ENCODE measurements at places on chromosomes 3 and 15.

DNA sequence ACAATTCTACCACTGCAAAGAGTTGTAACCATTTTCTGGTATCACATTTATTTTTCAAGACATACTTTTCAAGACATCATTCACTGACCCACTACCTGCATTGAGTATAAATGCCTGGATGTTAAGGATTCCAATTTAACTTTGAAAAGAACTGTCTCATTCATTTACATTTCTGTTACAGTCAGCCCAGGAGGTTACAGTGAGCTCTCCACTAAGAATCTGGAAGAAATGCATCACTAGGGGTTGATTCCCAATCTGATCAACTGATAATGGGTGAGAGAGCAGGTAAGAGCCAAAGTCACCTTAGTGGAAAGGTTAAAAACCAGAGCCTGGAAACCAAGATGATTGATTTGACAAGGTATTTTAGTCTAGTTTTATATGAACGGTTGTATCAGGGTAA, 81.0 kb downstream of the HHLA2 start:
- DNase-seq: no peak

- no peak for DNase-seq
Observed at GRCh38 chr15:65033659-65034269, 4.3 kb upstream of the MTFMT start.

- DNase-seq: no peak
Observed at GRCh38 chr3:196142202-196142956, 60.5 kb upstream of the TFRC start.

DNA sequence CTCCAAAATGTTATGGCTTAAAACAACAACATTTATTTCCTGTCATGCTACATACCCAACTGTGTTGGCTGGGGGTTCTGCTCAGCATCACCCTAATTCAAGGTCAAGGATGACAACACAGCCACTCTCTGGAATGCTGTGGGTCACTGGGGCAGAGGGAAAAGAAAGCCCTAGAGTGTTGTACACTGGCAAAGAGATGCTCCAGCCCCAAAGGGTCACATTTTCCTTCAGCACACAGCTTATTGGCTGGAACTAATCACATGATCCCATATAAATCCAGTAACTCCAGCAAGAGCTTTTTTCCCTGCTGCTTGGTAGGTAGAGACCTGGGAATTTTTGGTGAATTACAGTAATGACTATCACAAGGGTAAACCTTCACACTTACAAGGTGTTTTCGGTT, 1041.4 kb downstream of the NTRK3 start:
- DNase-seq: no peak

DNA sequence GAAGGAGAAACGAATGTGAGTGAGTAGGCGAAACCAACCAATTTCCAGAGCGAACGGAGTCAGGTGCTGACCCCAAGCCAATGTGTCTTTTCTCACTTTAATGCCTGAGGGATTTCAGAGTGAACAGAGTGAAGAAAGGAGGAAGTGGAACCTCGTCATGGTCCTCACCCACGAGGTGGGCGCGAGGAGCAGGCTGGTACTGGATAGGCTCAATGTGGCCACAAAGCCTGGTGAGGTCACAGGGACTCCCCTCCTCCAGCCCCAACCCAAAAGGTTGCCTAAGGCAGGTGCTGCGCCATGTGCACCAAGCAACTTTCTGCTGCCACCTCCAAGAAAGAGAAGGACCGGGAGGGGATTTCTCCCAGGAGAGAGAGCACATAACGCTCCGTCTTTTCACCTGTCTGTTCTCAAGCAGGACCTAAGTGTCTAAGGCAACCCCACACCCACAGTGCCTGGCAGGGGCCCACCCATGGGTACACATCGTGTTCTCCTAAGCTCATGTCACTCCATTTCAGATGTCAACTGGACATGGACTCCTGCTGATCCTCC, 3.8 kb downstream of the NRROS start:
- DNase-seq: no peak

GRCh38 chr3:16059711-16060357, 114.6 kb upstream of the GALNT15 start:
- DNase-seq: no peak

DNA sequence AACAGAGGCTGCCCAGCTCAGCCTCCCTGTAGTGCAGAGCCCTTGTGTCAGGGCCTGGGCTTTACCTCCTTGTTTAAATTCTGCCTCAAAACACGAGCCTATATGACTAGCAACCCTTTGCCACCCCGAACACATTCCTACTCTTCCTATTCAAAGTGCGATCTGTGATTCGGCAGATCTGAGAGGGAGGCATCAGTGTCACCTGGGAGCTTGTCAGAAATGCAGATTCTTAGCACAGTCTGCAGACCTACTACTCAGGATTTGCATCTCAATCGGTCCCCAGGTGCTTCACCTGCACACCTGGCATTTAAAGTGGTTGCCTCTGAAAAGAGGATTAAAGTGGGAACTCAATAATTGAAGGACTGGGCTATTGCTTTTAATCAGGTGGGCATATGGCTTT, 273.2 kb upstream of the TOPAZ1 start:
- DNase-seq: no peak

DNA sequence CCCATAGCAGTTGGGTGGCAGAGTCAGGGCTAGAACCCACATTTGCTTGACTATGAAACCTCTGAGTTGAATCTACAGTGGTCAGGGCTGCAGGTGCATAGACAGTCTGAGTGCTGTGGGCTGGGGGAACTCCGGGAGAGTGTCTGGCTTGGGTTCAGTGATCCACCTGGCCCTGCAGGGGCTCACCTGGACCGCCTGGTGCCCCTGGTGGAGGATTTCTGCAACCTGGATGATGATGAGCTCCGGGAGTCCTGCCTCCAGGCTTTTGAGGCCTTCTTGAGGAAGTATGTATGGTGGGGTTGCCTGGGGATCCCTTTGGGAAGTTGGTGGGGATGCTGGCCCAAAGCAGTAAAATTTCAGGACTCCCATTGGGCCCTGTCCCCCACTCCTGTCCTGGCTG, 16.3 kb downstream of the CAND2 start:
- DNase-seq: no peak

DNA sequence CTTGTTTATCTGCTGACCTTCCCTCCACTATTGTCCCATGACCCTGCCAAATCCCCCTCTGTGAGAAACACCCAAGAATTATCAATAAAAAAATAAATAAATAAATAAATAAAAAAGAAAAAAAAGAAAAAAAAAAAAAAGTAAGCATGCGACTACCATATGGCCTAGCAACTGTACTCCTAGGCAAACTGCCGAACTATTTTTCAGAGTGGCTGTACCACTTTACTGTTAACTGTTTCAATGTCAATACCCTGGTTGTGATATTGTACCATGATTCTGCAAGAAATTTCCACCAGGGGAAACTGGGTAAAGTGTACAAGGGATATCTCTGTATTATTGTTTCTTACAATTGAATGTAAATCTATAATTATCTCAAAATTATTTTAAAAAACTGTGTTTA, 41.3 kb upstream of the MAP4 start:
- DNase-seq: no peak

- DNase-seq: no peak
Observed at GRCh38 chr3:105745046-105745445, 123.8 kb downstream of the CBLB start.

- no peak for DNase-seq
Observed at GRCh38 chr3:73510784-73511183, 114.0 kb downstream of the PDZRN3 start.

DNA sequence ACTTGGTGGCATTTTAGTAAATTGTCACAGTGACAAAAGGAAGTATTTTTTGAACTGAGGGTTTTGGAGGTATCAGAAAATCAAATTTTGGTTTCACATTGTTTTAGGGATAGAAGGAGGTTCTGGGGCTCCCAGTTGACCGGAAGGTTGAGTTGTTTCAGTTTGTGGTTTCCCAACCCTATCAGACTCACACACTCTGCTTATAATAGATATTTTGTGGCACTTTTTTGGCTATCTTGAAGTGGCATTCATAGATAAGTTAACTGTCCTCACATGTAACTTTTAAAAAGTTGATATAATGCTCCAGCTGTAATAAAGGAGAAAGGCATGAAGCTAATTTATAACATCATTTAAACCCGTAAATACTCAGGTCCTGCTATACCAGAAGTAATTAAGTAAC, 12.8 kb downstream of the ARMC8 start:
- no peak for DNase-seq

DNA sequence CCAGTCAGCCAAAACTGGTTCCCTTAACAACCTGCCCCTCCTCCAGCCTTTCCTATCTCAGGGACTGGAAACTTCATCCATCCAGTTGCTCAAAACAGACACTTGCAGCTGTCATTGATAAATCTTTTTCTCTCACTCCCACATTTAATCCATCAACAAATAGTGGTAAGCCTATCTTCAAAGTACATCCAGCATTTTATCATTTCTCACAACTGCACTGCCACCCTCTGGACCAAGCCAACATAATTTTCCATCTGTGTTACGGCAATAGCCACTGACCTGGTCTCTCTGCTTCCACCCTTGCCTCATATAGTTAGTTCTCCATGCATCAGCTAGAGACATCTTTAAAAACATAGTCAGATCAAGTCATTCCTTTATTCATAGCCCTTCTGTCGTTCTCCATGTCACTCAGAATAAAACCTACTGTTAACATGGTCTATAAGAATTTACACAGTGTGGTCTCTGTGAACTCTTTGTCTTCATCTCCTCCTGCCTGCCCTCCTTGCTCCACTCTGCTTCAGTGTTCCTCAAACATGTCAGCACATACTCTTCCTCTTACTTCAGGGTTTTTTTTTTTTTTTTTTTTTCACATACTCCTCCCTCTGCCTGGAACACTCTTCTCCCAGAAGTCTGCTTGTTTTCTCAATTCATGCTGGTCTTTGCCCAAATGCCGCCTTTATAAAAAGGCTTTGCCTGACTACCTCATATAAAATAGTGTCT, 102.5 kb upstream of the COL6A5 start:
- no peak for DNase-seq

- peak; percentile 17 for DNase-seq
Observed at GRCh38 chr3:32467333-32468070, 35.1 kb downstream of the CMTM6 start.

- peak; percentile 88 for DNase-seq
Observed at GRCh38 chr3:112649478-112649735, 8.5 kb upstream of the CCDC80 start.

DNA sequence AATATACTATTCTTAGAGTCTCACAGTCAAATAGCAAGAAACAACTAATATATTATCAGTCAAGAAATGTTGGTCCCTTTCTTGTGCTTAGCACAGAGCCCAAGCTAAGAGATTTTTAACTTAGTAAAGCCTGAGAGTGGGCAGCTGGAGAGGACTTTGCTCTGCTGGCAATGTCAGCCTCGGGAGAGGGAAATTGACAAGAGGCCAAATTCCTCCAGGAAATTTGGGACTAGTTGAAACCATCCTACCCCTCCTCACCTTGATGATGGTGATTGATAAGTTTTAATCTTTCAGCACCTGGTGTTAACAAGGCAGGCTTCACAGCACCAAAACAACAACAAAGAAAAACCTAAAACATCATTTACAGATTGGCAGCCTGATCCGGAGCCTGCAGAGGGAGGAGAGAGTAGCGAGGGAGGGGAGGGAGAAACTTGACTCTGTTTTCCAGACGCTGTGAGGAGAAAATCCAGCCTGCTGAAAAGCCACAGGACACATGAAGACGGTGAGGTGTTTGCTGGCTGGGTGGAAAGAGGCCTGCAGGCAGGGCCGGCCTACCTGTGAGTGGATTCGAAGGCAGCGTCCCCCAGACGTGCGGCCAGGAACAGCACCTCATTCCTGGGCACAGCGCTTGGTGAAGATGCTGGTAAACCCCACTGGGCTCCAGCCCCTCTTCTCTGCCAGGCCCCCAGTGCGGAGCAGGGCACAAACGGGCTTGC, 150.9 kb downstream of the LRRC28 start:
- no peak for DNase-seq

DNA sequence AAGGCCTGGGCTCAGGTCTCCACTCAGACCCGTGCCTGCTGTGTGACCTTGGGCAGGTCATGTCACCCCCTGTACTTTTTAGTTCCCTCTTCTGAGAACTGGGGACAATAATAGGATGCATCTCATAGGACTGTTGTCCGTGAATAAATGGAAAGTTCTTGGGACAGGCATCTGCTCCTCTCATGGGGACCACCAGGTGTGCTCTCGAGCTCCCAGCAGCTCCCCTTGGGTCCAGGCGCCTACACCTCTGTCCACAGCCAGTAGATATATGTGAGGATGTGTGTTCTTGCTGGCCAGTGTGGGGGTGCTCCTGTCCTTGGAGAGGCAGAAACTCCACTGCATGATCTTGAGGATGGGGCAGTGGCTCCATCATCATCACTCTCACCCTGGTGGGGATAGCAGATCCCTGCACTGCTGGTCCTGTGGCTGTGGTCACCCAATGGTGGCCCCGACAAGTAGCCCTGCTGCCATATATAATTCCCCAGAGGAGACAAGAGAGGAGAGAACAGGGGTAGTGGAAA, 257.6 kb upstream of the TLE3 start:
- no peak for DNase-seq

GRCh38 chr15:91227117-91227516, 127.1 kb downstream of the SV2B start:
- DNase-seq: no peak

- peak; percentile 70 for DNase-seq
Observed at GRCh38 chr3:99774467-99774866, 43.2 kb upstream of the CMSS1 start.

DNA sequence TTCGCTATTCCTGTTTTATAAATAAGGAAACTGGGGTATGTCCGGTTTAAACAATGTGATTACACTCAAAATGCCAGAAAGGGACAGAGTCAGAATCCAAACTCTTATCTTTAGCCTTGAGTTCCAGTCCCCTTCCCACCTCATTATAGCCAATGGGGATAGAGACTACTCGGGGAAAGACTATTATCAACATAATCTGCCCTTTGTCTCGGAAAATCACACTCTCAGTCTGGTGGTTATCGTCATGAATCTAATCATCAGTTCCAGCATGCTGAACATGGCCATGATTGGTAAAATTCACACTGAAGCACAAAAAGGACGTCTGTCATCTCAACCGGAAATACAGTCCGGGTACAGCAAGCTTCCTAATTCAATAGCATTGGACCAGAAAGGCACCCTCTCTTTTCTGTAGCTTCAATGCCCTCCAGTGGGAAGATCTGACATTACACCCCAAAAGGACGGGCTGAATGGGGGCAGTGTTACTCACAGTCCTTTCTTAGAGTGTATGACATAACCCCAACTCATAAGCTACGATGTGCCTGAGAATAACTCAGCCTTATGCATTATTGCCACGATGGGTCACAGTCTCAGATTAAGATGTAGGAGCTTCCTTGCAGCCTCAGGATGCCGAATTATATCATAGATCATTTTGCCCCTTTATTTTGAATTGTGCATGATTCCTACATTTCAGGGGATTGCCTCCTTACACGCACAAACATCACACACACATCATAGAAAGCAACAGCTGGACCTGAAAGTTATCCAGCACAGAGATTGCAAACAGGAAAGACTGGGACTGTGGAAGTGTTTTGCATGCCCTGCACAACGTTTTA, 390.4 kb upstream of the LMCD1 start:
- peak; percentile 34 for DNase-seq

Measured in RCC 7860 (cell line).